AG10803 (cell line): ENCODE measurements at places on chromosomes 3 and 15.

- DNase-seq: no peak
These were observed 158.7 kb downstream of the PDCD6IP start for GRCh38 chr3:33957176-33957575.

DNA sequence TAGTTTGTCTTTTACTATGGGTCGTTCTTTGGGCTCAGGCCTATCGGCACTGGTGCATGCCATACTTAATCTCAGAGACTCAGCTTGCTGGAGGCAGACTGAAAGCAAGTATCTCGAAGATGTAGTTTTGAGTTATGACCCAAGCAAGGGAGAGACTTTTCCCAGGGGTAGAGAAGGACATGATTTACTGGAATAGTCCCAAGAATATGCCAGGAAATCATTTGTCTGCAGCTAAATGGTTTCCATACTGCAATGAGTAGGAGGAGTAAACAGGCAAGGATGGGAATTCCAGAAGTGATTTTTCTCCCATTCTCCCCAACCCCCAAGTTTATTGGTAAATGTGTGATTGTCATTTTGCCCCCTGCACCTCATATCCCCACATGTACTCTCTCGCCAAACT is 35.4 kb upstream of the LACTB start:
- peak; percentile 71 for DNase-seq

DNA sequence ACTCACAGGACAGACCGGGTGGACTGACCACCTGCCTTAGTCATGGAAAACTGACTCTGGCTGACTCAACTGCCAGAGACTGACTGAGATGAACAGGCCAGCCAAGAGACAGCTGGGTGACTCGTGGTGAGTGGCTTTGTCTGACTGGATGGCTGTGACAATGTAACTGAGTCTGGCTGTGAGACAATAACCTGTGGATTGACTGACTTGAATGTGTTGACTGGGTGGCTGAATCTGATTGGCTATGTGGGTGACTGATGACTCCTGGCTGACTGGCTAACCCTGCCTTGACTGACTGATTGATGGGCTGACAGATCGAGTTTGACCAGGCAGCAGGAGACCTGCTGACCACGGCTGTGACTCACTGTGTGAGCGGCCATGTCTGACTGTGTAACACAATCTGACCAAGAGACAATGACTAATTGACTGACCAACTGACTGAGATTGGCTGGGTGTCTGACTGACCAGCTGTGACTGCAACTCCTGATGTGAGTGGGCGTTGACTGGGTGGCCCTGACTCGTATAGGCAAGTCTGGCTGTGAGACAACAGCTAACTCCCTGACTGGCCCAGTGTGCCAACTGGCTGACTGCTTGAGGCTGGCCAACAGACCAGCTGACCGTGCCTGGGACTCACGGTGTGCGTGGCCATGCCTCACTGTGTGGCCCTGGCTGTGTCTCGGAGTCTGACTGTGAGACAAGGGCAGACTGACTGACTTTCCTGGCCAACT is 509.1 kb downstream of the SHQ1 start:
- DNase-seq: peak; percentile 90

DNA sequence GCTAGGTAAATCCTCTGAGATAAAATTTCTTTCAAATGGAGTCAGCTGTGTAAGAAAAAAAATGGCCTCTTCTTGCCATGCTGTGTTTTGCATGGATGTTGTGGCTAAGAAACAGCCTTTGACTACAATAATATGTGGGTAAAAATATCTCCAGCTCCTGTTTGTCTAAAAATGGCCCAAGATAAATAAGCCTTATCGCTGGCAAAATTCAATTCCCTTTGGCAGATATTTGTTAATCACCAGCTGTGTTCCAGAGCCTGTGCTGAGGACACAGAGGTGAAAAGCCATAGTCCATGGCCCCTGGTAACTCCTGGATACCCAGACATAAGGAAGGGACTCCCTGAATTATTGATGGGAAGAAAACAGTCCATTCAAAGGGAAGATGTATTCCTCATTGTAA is 15.3 kb upstream of the RAMAC start:
- no peak for DNase-seq

- DNase-seq: no peak
These were observed 51.7 kb upstream of the TJP1 start for GRCh38 chr15:29873947-29874411.

DNA sequence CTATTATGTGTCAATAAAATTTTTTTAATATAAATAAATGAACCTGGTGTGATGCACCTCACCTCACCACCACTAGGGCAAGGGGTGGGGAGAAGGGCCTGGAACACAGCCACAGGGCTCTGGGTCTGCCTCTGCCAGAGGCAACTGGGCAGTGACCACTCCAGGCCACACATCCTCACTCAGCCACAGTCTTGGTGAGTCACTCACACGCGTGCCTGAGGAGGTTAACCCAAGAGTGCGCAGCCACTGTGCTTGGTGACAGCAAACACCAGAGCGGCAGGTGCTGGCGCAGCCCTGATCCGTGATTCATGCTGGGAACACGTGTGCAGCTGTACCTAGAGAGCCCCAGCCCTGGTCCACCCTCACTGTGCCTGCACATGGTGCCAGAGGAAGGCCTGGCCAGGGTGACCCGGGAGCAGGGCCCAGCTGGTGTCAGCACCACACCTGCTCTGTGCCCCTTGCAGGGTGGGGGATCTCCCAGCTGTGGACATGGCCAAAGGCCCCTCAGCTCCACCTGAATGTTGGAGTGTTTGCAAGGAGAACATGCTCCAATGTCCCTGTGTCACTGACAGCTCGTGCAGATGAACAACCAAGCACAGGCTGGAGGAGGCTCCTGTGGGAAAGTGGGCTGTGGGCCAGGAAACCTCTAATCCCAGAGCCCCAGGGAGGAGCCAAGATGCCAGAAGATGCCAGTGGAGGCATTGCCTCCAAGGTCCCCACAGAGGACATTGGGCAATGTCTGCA is 2.1 kb downstream of the SLC41A3 start:
- DNase-seq: peak; percentile 36

GRCh38 chr15:101566748-101567488 is 77.4 kb upstream of the PCSK6 start:
- DNase-seq: no peak

DNA sequence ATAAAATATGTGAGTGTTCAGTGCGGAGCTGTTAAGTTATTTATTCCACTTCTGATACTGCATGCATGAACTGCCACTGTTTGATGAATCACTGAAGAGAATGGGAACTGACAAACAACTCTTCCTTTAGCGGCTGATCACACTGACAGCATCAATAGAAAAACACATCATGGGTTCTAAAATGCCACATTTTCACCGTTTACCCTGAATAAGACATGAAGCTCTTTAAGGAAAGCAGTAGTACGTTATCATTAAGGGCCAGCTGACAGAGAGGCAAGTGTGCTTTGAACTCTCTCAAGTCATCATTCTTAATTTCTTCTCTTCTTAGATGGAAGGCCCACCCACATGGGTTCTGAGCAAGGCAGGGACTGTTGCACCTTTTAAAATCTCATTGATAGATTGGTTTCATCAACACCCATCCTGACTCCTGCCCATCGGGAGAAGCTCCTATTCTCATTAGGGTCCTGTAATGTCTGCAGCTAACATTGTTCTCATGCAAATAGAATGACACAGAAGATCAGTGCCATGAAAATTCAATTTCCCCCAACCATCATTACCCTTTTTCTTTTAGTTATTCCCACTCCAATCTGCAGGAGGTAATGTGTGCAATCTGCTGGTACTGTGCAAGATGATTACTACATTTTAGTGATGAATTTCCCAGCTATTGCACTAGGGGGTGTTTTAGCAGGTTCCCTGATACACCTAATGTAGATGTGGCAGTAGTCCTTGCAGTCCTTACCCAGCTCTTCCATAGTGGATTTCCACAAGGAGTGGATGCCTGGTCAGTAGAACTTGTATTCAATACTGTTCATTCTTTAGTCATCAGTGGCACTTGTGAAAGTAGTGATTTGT is 119.1 kb downstream of the ROBO2 start:
- DNase-seq: no peak

GRCh38 chr15:73886717-73887345 is 13.5 kb downstream of the TBC1D21 start:
- no peak for DNase-seq

- no peak for DNase-seq
These were observed 47.1 kb downstream of the KLF15 start for GRCh38 chr3:126309861-126310655.

GRCh38 chr15:68232449-68232848 is 2.9 kb upstream of the CLN6 start:
- DNase-seq: no peak

GRCh38 chr3:122794483-122794778 is 438 bp upstream of the SLC49A4 start:
- DNase-seq: peak; percentile 47

DNA sequence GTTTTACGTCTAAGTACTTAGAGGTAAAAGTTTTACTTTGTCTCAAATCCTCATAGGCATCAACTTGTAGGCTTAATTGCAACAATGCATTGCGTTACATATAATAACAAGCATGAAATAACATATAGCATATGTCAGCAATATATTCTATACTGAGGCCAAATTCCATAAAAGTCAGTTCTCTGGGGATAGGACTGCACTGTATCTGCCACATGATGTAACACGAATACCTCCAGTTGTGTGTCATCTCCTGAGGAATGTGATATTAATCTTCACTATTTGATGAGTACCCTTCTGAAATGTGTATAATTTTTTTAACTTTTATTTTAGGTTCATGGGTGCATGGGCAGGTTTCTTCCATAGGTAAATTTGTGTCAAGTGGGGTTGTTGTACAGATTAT is 126.4 kb downstream of the IMPG2 start:
- peak; percentile 46 for DNase-seq

DNA sequence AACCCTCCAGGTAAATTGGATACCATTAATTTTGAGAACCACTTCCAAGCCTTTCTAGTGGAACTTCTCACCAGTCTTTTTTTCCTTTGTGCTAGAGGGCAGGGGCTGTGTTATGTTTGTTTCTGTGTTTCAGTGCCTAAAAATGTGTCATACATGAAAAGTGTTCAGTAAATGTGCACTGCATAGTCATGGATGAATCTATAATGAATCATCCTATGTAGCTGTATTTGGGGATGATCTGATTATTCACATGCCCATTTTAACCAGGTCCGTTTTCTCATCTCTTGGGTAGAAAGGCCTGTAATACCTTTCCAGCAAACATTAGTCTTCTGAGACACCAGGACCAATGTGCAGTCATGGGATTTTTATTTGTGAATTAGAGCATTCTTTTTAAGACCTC is 583.0 kb upstream of the GOLIM4 start:
- DNase-seq: no peak

- no peak for DNase-seq
These were observed 96.7 kb downstream of the ATP10A start for GRCh38 chr15:25766417-25766816.

- DNase-seq: no peak
These were observed 49.1 kb downstream of the KLHL25 start for GRCh38 chr15:85745525-85746150.

DNA sequence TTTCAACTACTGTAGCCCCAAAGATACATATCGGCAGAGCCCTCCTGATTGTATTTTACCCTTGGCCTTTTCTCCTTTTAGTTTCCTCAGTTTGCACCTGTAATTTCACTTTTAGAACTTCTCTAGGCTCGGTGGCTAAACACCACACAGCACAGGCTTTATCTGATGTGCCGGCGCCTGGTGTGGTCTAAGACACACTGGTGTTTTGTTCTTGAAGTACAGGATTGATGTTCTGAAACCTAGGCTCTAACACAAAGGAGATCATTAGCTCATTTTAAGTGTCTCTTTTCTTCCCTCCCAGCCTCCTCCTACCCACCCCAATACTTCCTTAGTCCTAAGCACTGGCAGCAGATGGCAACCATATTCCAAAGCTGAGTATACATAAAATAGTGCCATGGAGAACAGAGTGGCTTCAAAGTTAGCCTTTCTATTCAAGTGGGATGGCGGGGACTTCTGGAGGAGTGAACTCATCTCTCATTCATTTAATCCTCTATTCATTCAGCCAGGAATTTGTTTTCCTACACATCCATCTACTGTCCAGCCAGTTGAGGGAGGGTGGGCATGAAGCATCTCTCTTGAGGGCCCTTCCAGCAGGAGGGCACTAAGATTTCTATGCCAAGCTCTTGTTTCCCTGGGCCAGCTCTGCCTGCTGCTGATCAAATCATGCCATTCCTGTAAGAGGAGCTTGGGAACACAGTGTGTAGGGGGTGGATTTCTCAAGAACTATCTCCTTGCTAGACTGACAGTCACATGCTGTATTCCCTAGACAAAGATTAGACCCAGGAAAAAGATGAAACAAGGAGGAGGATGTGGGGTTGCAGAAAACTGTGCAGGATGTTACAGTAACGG is 71.2 kb downstream of the TIGIT start:
- peak; percentile 27 for DNase-seq

DNA sequence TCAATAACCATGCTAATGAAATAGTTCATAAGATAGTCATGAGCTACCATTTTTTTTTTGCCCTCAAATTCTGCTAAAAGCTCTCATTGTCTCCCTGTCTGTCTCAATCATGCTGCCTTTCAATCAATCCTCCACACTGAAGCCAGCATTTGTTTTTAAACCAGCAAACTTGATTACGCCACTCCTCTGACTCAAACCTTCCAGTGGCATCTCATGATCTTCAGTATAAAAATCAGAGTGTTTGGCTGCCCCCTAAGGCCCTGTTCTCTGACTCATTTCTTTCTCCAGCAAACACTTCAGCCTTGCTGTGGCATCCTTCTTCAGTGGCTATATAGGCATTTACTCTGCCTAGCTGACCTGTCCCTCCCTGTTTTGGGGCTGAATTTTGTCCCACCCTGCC is 36.0 kb upstream of the EOMES start:
- DNase-seq: peak; percentile 75

GRCh38 chr3:73966733-73967132 is 342.0 kb upstream of the PDZRN3 start:
- DNase-seq: peak; percentile 13

DNA sequence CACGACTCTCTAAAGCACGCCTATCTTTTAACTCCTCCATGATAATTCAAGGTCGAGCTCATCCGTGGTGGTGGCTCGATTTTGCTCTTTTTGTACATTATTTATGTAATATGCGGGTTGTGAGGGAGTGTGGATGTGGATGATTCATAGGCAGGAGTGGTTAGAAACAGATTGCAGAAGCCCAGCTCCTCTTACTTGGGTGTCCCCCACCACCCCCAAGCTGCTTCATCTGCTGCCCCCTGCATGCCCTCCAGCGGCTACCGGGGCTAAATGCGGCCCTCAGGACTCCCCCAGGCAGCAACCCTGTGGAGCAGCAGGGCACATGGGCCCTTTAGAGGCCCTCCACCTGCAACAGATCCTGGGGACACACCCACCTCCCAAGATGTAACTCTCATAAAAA is 111.5 kb upstream of the SELENOK start:
- DNase-seq: no peak

DNA sequence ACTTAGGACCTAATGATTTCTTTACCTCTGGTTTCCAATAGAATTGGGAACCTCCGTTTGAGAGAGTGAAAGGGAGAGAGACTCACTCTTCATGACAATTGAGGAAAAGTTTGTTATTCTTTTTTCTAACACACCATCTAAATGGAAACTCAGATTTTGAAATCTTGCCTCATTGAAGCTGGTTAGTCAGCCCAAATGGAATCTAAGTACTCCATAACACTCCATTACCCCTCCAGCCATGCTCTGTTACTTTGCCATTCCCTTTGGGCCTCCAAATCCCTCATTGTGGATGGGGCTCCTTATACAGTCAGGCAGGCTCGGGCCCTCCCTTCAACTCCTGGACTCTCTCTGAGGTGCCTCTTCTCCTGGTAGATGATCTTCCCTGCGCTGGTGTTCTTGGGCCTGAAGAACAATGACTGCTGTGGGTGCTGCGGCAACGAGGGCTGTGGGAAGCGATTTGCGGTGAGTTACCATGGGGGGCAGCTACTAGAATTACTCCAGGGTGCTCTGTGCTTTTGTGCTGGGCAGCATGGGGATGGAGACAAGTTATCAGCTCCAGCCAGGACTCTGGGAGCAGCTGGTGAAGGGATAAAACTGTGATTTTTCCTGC is 1.1 kb downstream of the TM4SF4 start:
- DNase-seq: no peak

- no peak for DNase-seq
These were observed 250.5 kb upstream of the TLE3 start for GRCh38 chr15:70348226-70348543.
